ENCODE measurements at places on chromosomes 13 and 19.

GRCh38 chr19:4588291-4588761 lies 28.8 kb upstream of the SEMA6B start:
- no peak for DNase-seq

DNA sequence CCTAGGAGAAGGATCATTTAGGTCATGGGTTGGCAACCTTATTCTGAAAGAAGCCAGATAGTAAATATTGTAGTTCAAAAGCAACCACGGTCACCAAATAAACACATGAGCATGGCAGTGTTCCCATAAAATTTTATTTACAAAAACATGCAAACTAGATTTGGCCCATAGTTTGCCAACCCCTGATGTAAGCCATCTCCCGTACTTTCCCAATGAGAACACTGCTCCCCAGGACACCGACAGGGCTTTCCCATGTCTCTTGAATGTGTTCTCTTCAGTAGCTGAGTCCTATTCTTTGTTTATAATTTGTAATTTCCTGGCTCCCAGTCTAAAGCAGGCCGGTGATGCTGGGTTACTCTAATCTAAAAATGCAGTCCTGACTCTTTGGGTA lies 239.6 kb downstream of the LHFPL6 start:
- DNase-seq: no peak

DNA sequence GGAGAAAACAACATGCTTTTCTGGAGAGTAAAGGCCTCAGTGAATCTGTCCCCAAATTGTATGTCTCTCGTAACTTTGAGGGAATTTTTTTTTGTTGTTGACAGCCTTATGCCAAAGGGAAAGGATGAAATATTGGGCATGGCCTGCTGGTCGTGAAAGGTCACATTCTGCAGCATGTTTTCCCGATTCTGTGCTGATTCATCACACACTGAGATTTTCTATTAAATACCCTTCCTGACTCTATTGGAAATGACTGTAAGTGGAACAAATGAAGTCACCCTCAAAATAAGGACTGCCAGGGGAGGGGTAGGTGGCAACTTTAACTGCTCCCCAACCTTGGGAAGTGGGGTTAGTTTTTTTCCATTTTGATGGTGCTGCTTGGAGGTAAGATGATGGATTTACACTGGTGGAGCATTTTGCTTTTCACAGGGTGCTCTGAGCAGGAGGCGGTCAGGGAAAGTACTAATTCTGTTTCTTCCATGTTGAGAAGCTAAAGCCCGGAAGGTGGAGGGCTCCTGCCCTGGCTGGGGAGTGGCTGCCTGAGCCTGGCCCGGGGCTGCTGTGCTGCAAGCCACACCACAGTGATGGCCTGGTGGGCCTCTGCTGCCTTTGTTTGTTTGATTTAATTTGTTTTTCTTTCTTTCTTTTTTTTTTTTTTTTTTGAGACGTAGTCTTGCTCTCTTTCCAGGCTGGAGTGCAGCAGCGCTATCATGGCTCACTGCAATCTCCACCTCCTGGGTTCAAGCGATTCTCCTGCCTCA lies 116.8 kb upstream of the SPATA13 start:
- no peak for DNase-seq

DNA sequence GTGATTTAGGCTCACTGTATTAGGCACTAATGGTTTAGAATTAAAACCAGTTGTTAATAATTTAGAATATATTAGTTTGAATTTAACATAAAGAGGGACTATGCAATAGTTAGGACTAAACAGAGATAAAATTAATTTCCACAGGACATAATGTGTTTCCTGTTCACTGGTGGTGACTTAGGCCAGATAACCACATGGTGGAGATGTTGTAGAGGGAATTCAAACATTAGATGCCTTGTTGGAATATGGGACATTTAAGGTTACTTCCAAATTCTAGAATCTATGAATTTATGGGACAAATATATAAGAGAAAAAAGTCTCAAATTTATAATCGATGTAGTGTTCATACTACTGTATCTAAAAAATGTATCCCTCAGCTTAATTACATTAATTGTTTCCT lies 615.5 kb upstream of the KLHL1 start:
- no peak for DNase-seq

- DNase-seq: peak; percentile 46
These were observed 195.8 kb downstream of the FOXO1 start for GRCh38 chr13:40470660-40471059.

GRCh38 chr13:106814463-106814862 lies 246.5 kb upstream of the ARGLU1 start:
- no peak for DNase-seq

- no peak for DNase-seq
These were observed 367 bp downstream of the MFSD12 start for GRCh38 chr19:3556978-3557460.

DNA sequence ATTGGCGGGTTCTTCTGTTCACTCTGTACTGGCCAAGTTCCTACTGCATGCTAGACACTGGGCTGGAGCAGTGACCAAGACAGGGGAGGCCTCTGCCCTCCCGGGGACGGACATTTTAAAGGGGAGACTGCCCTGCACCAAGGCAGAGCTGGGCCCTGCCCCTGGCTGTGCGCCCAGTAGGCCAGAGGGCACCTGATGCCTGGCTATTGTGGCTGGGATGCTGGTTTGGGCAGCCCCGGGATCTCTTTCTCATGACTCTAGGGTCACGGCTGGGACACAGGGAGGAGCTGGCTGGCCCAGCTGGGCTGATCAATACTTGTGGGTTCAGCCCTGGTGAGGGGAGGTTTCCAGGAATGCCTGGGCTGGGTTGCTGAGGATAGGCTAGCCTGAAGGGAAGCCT lies 17.7 kb downstream of the LIPE start:
- no peak for DNase-seq

- peak; percentile 49 for DNase-seq
These were observed 367.2 kb downstream of the ZNF536 start for GRCh38 chr19:30739394-30739793.

DNA sequence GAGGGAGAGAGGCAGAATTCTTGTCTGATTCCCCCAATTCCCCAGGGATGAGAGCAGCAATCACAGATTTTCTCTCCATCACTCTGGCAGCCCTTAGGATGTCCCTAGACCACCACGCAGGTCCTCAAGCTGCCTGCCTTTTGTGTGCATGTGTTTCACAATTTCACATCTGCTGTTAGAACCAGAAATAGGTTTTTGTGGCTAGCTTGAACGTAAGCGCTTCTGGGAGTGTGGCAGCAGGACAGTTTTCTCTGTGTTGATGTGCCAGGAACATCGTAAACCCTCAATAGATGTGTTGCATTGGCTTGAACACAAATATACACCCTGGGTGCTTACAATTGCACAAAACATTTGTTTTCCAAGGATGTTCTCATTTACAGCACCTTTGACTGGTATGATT lies 78.8 kb upstream of the TMTC4 start:
- no peak for DNase-seq

GRCh38 chr13:81778350-81778749 lies 1437.4 kb upstream of the SPRY2 start:
- DNase-seq: no peak

GRCh38 chr19:41274802-41275201 lies 10.6 kb downstream of the HNRNPUL1 start:
- no peak for DNase-seq

- no peak for DNase-seq
These were observed 80.3 kb downstream of the GJA3 start for GRCh38 chr13:20080377-20081164.

DNA sequence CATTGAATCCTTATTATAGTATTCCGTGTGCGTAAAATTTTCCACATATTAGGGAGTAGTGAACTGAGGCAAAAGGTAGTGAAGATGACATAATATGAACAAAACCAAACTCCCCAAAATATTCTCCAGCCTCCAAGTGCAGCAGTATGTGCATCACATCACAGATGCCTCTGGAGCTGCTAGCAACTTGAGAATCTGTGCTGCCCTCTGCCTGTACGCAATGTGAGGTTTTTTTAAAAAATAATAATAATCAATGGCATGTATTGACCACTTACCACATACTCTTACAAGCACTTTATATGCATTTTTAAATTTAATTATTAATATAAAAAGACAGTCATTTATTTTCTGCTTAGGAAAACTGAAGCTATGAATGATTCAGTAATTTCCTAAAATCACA lies 583.0 kb upstream of the SPRY2 start:
- no peak for DNase-seq

GRCh38 chr13:80052286-80052685 lies 288.6 kb downstream of the SPRY2 start:
- DNase-seq: no peak

- no peak for DNase-seq
These were observed 4.7 kb downstream of the SIGLEC7 start for GRCh38 chr19:51146751-51147150.

GRCh38 chr19:3537101-3537437 lies 1.9 kb upstream of the TEKTIP1 start:
- DNase-seq: no peak

DNA sequence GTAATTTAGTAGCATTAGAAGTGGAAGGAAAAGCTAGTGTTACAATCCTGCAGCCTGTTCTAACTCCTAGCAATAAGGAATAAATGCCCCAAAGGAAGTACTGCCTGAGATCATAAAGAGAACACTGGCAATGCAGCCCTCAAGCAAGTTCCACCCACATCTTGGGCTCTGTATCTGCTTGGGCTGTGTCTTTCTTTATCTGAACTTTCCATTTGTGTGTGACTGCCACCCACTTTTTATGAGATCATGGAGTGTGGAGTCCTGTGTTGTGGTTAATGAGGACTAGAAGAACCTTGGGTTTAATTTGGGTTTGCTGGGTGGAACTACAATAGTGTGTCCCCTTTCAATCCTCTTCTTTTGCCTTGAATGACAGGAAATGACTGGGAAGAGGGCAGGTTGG lies 38.2 kb downstream of the RFXAP start:
- no peak for DNase-seq

DNA sequence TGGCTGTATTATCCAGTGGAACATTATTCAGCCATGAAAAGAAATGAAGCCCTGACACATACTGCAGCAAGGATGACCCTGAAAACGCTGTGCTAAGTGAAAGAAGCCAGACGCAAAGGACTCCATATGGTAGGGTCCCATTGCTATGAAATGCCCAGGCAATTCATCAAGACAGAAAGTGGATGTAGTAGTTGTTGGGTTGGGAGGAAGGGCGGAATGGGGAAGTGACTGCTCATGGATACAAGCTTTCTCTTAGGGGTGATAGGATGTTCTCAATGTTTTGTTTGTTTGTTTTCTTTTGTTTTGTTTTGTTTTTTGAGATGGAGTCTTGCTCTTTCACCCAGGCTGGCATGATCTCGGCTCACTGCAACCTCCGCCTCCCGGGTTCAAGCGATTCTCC lies 11.1 kb upstream of the CEACAM16 start:
- DNase-seq: no peak

DNA sequence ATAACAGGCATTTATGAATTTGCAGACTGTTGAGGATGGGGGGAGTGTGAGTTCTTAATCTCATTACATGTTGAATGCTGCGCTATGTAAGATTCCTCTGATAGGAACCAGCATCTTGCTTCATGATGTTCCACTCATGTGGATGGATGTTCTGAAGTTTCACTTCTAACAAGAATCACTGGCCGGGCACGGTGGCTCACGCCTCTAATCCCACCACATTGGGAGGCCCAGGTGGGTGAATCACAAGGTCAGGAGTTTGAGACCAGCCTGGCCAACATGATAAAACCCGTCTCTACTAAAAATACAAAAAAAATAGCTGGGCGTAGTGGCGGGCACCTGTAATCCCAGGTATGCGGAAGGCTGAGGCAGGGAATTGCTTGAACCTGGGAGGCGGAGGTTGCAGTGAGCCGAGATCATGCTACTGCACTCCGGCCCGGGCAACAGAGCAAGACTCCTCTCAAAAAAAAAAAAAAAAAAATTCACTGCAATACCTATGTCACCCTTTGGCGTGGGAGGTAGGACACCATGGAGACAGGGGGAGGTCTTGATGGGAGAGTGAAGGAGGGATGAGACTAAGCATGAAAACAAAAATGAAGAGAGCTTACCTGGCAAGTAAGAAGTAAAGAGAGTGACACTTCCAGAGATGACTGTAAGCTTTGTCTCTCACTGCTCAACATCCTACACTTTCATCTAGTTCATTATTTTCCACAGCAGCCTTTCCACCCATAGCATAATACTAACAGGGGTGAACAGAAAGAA lies 133.0 kb downstream of the DCT start:
- DNase-seq: no peak

DNA sequence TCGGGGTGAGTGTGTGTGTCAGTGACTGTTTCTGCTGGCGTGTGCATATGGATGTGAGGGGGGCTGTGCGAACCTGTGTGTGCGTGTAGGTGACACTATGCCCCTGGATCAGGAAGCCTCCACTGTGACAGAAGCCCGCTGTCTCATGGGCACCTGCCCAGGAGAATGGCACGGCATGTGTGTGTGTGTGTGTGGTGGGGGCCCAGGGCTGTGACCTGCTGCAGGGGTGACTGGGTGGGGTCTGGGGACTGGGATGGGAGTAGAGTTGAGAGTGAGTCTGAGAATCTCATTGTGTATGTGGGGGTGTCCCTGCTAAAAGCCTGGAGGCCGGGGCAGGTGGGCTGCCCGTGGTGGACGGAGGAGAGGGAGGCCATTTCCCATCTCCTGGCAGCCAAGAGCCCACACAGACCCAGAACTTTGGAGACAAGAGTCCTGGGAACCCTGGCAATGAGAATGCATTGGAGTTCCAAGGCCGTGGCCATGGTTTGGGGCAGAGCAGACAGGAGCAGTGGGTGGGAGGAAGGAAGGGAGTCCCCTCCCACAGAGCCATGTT lies 6.4 kb upstream of the TPM4 start:
- DNase-seq: no peak

- DNase-seq: no peak
These were observed 106.4 kb upstream of the UBL3 start for GRCh38 chr13:29956853-29957252.

DNA sequence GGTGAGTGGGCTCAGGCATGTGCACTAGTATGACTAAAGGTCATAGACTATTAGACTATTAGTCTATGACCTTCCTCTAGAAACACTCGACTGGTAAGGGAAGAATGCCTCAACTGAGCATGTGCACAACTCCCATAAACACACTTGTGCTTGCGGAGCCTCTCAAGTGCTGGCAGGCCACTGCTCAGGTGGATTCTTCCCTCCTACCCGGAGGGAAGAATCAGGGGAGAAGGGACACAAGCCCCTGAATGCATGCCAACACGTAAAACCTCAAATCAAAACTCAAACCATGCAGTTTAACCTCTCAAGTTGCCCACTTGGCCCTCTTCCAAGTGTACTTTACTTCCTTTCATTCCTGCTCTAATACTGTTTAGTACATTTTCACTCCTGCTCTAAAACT lies 287.6 kb upstream of the SGCG start:
- no peak for DNase-seq

GRCh38 chr19:4367336-4367723 lies 24.0 kb downstream of the MPND start:
- no peak for DNase-seq

DNA sequence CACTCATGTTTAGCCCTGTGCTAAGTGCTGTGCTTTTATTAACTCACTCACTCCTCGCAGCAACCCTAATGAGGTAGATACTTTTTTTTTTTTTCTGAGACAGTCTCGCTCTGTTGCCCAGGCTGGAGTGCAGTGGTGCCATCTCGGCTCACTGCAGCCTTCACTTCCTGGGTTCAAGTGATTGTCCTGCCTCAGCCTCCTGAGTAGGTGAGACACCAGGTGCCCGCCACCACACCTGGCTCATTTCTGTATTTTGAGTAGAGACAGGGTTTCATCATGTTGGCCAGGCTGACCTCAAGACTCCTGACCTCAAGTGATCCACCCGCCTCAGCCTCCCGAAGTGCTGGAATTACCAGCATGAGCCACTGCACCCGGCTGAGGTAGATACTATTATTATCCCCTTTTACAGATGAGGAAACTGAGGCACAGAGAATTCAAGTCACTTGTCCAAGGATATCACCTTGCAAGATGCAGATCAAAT lies 2.5 kb downstream of the ITPKC start:
- no peak for DNase-seq
